Neural crest cell (in vitro differentiated cells): ENCODE measurements at places on chromosomes 3 and 15. TPM values are rescaled to one million over a fixed set of nuclear protein-coding genes. Genes with fewer than 3 reads are reported as not detected.

DNA sequence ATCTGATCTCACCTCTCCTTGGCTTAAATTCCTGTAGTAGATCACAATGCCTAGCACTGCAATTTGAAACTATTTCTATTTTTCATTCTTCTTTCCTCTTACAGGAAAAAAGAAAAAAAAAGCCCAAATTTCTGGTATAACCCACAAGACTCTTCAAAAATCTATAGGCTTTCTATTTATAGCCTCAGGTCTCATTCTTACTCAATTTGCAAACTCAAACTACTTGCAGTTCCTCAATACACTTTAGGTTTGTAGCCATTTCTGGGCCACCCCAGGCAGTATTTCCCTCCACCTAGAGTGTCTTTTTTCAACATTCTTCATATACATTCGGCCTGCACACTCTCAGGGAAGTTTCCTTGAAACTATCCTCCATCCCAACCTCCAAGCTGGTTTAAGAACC is 169.0 kb downstream of the TBC1D5 start:
- DNase-seq, result no peak

GRCh38 chr3:121985846-121986245 is 36.2 kb downstream of the ILDR1 start:
- DNase-seq, result no peak

DNA sequence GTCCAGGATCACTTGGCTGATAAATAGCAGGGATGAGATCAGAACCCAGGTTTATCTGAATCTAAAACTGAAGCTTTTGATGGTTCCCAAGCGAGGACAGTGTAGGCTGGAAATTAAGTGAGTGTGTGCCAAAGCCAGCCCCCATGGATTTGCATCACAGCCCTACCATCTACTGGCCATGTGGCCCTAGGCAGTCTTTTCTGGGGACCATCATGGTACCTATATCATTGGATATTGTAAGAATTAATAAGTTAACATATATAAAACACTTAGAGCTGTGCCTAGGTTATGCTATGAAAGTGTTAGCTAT is 32.8 kb upstream of the SSR3 start:
- no peak for DNase-seq

DNA sequence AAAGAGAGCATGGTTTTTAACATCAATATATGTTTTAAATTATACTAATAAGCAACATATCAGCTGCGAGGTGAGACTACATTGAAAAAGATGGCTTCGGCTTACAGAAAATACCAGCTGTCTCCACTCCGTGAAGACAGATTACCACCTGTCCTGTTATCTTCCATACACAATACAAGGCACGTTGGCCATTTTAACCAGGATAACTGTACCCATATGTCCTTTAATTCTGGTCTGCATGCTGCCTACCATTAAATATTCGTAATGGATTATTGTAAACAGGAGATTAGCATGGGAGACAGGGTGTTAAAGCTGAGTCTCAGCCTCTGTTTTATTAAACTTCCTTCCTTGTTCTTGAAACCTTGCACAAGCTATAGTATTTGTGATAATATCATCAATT is 855.5 kb downstream of the ROBO1 start:
- DNase-seq, result no peak

DNA sequence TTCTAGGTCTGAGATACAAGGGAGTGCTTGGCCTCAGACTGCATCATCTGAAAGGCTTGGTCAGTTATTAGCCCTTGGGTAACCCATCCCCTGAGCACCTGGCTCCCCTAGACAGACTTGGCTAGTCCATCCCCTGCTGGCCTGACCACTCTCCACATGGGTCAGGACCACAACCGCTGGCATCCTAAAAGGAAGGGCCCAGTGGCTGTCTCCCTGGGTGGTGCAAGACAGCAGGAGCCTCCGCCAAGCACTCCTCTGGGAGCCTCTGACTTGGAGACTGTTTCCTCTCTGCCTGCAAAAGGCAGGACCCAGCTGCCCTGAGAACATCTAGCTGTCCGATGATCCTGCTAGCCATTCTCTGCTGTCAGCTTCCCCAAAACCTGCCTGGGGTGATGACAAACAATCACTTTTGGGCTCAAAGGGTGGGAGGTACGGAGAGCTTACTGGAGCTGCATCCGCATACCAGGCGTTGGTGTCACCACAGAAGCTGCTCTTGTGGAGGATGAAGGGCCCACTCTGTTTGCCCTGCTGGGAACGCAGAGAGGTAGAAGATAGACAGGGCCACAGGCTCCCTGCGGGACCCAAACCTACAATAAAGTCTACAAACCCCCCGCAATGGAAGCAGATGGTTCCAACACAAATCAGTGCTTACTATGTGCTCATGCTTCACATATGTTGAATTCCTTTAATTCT is 108.0 kb upstream of the PRR20G start:
- no peak for DNase-seq

DNA sequence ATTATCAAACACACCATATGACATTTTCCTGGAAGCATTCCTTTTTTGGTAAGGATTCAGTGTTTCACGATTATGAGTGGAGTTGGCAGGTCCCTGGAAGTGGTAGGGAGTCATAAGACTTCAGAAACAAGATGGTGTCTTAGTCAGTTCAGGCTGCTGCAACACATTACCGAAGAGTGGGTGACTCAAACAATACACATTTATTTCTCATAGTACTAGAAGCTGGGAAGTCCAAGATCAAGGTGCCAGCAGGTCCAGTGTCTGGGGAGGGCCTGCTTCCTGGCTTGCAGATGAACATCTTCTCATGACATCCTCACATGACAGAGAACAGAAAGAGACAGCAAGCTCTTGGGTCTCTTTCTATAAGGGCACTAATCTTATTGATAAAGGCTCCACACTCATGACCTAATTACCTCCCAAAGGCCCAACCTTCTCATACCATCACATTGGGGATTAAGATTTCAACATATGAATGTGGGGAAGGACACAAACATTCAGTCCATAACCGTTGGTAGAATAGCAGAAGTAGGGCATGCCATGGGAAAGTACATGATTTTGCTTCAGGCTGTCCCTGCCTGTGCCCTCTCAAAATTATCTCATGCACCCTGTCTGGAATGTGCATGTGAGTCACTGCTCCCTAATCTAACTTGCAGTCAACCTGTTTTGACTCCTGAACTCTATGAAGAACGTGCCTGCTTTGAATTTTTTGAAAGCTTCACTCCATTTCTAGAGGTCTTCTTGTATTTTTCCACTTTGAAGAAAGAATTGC is 72.5 kb downstream of the GTPBP8 start:
- no peak for DNase-seq

DNA sequence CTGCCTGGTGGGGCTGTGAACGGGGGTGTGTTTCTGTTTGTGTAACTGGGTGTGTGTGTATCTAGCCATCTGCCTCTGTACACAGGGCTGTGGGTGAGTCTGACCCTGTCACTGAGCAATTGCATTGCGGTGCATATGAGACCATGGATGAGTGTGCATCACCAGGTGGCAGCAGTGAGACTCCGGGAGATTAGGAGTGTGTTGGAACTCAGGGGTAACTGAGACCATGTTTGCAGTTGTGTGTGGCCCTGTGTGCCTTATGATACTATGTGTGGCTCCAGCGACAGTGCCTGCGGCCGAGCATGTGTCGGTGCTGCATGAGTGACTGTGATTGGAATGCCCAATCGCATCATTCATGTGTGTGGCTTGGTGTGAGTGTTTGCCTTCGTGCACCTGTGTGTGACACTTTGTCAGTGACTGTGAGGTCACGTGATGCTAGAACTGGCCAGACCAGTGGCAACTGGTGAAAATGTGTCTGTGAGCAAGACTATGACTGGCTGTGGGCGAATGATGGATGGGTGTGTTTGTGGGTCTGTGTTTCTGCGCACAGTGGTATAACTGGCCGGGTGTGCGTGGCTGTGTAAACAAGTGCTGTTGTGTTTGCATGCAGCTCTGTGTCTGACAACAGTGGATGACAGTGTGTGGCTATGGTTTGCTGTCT is 14.0 kb downstream of the VILL start:
- DNase-seq, result peak; percentile 68

GRCh38 chr3:10532939-10533736 is 27.8 kb upstream of the ATP2B2 start:
- DNase-seq, result no peak

DNA sequence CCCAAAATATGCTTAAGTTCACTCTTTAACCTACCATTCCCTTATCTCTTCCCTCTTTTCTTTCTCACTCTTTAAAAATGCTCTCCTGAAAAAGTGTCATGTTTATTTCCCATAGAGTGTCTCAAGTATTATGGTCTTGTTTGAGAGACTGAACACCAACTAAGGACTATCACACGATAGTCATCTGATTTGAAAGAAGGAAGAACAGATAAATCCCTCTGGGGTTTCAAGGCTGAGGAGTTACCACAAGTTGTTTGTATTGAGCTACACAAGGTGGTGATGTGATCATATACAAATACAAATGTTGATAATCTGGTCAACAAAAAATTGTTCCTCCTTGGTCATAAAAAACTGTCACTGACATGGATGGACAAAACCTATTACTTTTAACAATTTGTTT is 13.8 kb downstream of the MEIS2 start:
- DNase-seq, result no peak

DNA sequence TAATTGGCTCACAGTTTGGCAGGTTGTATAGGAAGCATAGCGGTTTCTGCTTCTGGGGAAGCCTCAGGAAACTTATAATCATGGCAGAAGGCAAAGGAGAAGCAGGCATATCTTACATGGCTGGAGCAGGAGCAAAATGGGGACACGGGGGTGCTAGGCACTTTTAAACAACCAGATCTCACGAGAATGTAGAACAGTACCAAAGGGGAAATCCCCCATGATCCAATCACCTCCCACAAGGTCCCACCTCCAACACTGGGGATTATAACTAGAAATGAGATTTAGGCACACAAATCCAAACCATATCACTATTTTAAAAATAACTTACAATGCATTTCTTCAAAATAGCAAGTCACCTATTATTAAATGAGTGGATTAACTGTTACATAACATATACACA is 47.1 kb upstream of the ANKRD28 start:
- no peak for DNase-seq

GRCh38 chr3:148945116-148945515 is 46.2 kb upstream of the GYG1 start:
- no peak for DNase-seq

The RPLP1 gene
- 1,595 and 1,772 TPM in 2 replicates for total RNA-seq

The TP63 gene
- total RNA-seq, result 0.21 TPM in 1 of 2 replicates, not detected in the other

The FYCO1 gene
- total RNA-seq, result 9.7 and 10.4 TPM in 2 replicates

The HYKK gene
- total RNA-seq, result 0.86 and 1.5 TPM in 2 replicates

The PLCB2 gene
- total RNA-seq, result 8.7 and 8.8 TPM in 2 replicates

The FES gene
- total RNA-seq, result 2.8 TPM in 2 replicates
